ENCODE measurements at places on chromosomes 5 and 9.

DNA sequence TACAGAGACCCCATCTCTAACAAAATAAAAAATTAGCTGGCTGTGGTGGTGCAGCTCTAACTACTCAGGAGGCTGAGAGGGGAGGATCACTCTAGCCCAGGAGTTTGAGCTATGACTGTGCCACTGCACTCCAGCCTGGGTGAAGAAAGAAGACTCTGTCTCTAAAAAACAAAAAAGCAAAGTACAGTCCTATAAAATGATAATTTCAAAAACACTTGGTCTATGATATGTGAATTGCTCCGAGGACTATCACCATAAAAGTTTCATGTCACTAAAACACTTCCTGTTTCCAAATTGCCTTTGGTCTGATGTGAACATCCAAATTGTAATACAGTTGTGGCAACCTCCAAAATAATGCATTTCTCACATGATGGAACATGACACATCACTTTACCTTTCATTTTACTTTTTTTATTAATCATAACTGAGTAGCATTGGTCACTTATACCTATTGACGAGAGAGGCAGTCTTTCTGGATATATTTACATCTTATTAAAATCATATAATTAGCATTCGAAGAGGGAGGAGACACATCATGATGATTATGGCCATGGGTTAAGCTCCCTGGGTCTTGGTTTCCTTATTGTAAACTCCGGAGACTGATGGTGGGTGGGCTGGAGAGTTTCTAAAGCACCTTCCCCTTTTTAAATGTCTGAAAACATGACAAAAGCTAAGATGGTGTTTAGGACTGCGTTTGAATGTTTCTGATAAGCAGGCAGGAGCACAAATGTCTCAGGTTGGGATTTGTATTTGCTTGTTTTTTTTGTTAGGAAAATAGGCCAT, 25.8 kb upstream of the CD180 start:
- DNase-seq, result no peak

DNA sequence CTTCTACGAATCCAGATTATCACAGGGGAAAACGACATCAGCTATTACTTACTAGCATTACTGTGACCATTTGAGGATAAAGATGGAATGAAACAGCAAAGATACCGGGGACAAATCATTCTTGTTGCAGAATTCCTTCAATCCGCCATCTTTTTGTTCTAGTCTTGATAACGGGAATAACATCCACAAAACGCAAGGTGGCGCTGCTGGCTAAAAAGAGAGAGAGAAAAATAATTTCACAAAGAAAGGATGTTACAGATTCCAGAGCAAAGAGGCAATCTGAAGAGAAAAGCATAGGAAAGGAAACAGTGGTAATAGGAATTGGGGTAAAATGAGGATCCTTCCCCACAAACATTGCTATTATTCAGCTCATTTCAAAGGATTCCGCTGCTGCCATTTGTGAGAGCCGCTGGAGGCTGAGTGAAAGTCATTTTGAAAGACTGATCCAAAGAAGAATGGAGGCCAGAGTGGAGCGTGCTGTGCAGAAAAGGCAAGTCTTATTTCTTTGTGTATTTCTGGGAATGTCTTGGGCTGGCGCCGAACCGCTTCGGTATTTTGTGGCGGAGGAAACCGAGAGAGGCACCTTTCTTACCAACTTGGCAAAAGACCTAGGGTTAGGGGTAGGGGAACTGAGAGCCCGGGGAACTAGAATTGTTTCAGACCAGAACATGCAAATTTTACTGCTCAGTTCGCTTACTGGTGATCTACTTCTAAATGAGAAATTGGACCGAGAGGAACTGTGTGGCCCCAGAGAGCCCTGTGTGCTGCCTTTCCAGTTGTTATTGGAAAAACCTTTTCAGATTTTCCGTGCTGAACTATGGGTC, at the start of gene PCDHB7:
TSS of gene PCDHB7 (plus strand) at position 264 of the 824 bp plus-strand sequence. CDS start at position 456, 192 bp downstream.
- peak; percentile 47 for DNase-seq

DNA sequence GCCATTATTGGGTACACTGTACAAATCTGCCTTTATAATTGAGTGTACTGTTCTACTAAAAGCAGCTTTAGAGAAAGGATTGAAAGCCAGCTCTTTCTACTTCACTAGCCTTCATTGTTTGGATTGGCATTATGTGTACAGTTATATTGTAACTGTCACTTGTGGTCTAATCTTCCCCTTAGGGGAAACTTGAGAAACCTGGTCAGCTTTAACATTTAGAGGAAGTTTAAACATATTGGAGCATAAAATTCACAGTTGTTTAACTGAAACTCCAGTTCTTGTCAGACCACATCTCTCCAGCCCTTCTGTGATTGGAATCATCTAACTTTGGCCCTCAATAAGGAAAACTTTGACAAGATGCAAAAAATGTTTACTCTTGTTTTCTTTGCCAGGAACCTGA, 24.6 kb downstream of the PIK3R1 start:
- DNase-seq, result no peak

- DNase-seq, result peak; percentile 87
Observed at GRCh38 chr5:98771382-98772109, 1.9 kb upstream of the RGMB start.

DNA sequence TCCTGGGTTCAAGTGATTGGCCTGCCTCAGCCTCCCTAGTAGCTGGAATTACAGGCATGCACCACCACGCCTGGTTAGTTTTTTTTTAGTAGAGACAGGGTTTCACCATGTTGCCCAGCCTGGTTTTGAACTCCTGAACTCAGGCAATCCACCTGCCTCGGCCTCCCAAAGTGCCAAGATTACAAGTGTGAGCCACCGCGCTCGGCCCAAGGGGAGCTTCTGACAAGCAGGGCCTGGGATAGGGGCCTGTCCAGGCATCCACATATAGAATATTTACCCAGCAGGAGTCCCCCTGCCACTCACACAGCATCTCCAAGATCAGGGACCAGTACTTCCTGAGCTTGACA, 10.1 kb downstream of the IRF1 start:
- no peak for DNase-seq

DNA sequence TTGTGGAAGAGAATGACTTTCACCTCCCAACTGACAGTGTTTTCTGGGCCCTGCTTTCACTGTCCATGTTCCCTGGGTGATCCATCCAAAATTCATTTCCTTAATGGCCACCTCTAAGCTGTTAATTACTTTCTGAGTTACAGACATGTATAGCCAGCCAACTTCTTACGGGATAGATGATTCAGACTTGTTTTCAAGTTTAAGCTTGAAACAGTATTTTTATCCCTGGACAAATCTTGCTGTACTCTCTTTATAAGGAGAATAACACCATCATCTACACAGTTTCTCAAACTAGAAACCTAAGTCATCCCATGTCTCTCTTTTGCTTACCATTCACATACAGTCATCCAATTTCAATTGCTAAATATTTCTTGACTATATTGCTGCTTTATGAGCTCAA, 6.9 kb downstream of the FAM174A start:
- DNase-seq, result no peak
